ENCODE measurements at places on chromosomes 4 and X.

GRCh38 chr4:146465628-146466027 lies 56.1 kb downstream of the SLC10A7 start:
- DNase-seq, result no peak

DNA sequence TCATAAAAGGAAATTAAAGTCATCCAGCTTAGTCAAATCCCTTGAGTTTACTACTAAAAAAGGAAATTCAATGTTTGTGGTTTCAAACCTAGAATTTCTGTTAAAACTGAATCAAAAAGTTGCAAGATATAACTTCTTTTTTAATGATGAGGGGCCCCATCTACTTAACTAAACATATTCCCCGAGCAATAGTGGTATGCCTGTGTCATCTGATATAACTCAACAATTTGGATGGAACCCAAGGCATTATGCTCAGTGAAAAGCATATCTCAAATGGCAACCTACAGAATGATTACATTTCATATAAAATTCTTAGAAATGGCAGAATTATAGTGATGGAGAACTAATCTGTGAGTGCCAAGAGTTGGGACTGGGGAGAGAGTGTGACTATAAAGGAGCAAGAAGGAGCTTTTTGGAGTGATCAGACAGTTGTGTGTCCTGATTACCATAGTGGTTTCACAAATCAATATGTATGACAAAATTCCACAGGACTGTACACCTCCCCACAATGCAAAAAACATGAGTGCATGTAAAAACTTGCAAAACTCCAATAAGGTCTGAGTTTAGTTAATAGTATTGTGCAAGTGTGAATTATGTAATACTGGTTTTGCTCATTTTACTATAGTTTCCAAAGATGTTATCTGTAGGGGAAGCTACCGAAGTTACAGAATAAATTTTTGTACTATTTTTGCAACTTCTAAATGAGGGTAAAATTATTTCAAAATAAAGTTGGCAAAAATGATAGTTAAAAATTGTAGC lies 323.2 kb downstream of the ARHGAP24 start:
- DNase-seq, result peak; percentile 65

- DNase-seq, result peak; percentile 76
Observed at GRCh38 chrX:14362721-14363120, 166.6 kb upstream of the GLRA2 start.

- DNase-seq, result no peak
Observed at GRCh38 chr4:152973629-152974467, 37.7 kb downstream of the FHDC1 start.

GRCh38 chrX:103157496-103158316 lies 57.2 kb upstream of the BEX4 start:
- peak; percentile 43 for DNase-seq

DNA sequence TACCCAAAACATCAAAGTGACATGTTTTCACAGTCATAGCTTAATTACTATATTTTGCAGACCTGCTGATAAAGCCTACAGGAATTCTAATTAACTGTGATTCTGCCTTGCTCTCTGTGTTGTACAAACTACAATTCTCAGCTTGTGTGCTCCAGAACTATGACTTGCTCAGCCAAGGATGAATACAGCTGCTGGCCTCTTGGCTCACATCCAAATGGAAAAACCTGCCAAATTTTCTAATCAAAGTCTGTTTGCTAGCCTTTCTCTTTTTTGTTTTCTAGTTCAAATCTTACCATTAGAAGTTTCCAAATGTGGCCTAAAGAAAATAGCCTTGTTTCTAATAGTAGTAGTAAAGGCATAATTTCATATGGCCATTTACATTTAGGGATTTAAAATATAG lies 1176.8 kb downstream of the FAM133A start:
- DNase-seq, result no peak

- DNase-seq, result no peak
Observed at GRCh38 chr4:11293866-11294265, 134.8 kb downstream of the HS3ST1 start.

- no peak for DNase-seq
Observed at GRCh38 chr4:10143171-10143570, 26.6 kb upstream of the WDR1 start.
